HT-29 (cell line): ENCODE measurements at places on chromosomes 5 and 9. TPM values are rescaled to one million over a fixed set of nuclear protein-coding genes. Genes with fewer than 3 reads are reported as not detected.

DNA sequence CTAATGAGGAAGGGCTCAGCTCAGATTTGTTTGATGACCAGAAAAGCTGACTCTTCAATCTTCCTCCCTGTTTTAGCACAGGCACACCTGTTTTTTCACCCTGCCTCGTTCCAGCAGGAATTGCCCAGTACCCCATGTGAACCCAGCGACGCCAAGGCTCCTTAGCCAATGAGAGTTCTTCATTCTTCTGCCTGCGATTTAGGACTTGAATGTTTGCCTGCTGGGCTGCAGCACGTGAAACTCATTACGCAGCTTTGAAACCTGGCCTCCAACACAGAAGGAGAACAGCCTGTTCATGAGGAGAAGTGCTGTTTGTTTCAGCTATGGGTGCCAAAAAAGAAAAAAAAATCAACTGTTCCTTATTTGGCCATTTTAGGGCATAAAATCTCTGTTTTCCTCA lies 315.5 kb downstream of the TRPM3 start:
- DNase-seq, result no peak

DNA sequence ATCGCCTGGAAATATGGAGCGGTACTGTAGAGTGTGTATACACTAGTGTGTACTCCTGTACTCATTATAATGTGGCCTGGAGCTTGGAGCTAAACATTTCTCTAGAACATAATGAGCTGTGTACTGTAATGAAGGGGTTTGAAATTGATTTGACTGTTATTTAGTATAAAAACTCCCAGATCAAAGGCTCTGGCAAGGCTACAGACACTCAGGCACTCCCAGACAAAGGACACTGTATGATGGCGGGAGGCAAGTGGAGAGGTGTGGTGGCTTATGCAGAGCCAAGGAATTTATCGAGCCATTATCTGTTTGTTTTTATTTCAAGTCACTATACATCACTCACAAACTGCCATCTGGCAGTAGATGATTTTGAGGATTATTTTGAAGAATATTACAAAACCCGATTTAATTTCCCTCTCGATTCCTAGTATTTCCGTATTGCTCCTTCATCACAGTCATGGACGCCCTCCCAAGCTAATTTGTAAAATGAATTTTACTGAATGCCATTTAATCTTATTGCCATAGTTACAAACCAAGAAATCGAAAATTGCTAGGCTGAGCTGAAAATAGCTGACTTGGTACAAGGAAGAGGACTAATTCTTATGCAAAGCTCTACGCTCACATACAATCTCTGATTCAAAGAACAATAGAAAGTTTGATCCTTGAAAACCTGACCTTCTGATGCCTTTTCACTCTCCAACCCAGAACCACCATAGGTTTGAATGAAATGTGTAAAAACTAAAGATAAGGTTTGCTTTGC lies 240.2 kb upstream of the SEMA6A start:
- DNase-seq, result no peak

GRCh38 chr5:60829490-60830266 lies 14.4 kb downstream of the ELOVL7 start:
- no peak for DNase-seq

GRCh38 chr9:64128572-64128971 lies 1156.4 kb downstream of the FOXD4L5 start:
- DNase-seq, result no peak

Gene LCN1
- not detected in 2 replicates for total RNA-seq
